Body of pancreas (tissue), 4 donors: ENCODE measurements at places on chromosomes 1 and 21. TPM values are rescaled to one million over a fixed set of nuclear protein-coding genes. Genes with fewer than 3 reads are reported as not detected.
A peak's percentile ranks its signal among the peaks of the same experiment; 100 is the strongest.

GRCh38 chr1:65198096-65198495 lies 50.1 kb downstream of the AK4 start:
- H3K36me3 ChIP-seq: no peaks in the 10 kb centered on the region
- H3K27ac ChIP-seq: no peak overlapping the region
- no peaks in the 10 kb centered on the region for H3K4me1 ChIP-seq
- no peak overlapping the region for H3K4me3 ChIP-seq
- no peak for DNase-seq

GRCh38 chr1:9613625-9614299 lies 25.1 kb downstream of the TMEM201 start:
- no peaks in the 10 kb centered on the region for H3K4me1 ChIP-seq
- H3K27me3 ChIP-seq: no peaks in the 10 kb centered on the region
- DNase-seq: no peak
- no peaks in the 10 kb centered on the region for H3K36me3 ChIP-seq
- no peak overlapping the region for H3K4me3 ChIP-seq
- H3K27ac ChIP-seq: no peak overlapping the region

DNA sequence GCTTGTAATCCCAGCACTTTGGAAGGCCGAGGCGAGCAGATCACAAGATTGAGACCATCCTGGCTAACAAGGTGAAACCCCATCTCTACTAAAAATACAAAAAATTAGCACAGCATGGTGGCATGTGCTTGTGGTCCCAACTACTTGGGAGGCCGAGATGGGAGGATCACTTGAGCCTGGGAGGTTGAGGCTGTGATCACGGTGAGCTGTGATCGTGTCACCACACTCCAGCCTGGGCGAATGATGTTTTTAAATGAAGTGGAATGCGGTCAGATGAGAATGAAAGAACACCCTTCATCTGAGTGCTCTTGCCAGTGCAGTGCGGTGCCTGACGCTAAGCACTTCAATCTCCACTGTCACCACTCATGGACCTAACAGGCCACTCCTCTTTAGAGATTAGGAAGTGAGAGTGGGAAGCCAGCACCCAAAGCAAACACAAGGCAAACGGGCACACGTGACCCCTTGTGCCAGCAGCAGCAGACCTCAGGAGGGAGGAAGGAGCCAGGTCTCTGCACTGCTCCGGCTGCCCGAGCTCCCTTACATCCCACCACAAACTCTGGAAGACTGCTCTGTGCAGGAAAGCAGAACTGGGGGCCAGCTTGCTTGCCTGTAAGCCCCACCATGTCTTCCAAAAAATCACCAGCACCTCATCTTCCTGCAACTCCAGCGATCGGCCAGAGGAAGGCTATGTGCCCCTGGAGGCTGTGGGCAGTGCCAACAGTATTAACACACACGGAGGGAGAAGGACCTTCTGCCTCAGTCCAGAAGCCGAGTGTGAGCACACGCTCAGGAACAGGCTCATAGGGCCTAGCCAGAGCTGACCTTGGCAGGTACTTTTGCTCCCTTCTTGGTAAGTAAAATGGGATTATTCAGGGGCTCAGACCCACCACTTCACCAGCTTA lies 9.7 kb downstream of the CTNNBIP1 start:
- no peaks in the 10 kb centered on the region for H3K27me3 ChIP-seq
- H3K4me3 ChIP-seq: no peak overlapping the region
- no peaks in the 10 kb centered on the region for H3K36me3 ChIP-seq
- DNase-seq: peak; percentile 93
- peaks cover 43% of the 10 kb centered on the region for H3K4me1 ChIP-seq

GRCh38 chr1:1272341-1273208 lies 1.1 kb downstream of the UBE2J2 start:
- H3K27ac ChIP-seq: peak overlapping the region; percentile 79
- H3K4me3 ChIP-seq: peak overlapping the region; percentile 70
- peaks cover 34% of the 10 kb centered on the region for H3K4me1 ChIP-seq

DNA sequence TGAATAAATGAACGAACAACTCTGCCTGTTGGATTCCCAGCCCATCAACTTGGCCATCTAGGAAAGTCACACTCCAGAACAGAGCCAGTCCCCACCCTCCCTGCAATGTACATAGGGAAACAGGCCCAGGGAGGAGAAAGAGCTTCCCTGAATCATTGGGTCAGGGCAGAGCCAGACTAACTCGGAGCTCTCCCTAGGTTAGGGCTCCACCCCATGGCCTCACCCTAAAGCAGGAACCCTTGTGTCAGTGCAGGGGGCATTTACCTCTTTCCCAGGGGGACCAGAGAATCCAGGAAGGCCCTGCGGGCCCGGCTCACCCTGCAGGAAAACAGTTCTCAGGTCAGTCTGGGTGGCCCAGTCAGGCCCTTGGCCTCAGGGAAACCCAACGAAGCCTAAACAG lies 11.6 kb downstream of the COL9A2 start:
- H3K27me3 ChIP-seq: no peaks in the 10 kb centered on the region
- no peak overlapping the region for H3K27ac ChIP-seq
- H3K4me1 ChIP-seq: no peaks in the 10 kb centered on the region
- no peak for DNase-seq
- no peak overlapping the region for H3K4me3 ChIP-seq

- DNase-seq: no peak
- H3K4me3 ChIP-seq: no peak overlapping the region
- H3K27ac ChIP-seq: no peak overlapping the region
- peaks cover 14% of the 10 kb centered on the region for H3K4me1 ChIP-seq
- no peaks in the 10 kb centered on the region for H3K27me3 ChIP-seq
Observed at GRCh38 chr1:53025034-53025768, 36.8 kb upstream of the PODN start.

GRCh38 chr1:222654849-222655248 lies 37.0 kb downstream of the MIA3 start:
- H3K27me3 ChIP-seq: no peaks in the 10 kb centered on the region
- H3K4me1 ChIP-seq: no peaks in the 10 kb centered on the region
- no peak for DNase-seq
- H3K27ac ChIP-seq: no peak overlapping the region
- H3K36me3 ChIP-seq: peaks cover 10% of the 10 kb centered on the region

SPRR1B gene
- not detected for total RNA-seq

CRYBG2 gene
- total RNA-seq: 3.6 TPM

TSSK3 gene
- 12.2 TPM for total RNA-seq

RALGPS2 gene
- total RNA-seq: 10.9 TPM

CFAP57 gene
- 0.26 TPM for total RNA-seq

ZNF678 gene
- 22.4 TPM for total RNA-seq

AGT gene
- 11.2 TPM for total RNA-seq
